ENCODE measurements at places on chromosomes 11 and 22.

GRCh38 chr11:105168457-105168856 is 28.9 kb upstream of the CARD18 start:
- no peak for DNase-seq

DNA sequence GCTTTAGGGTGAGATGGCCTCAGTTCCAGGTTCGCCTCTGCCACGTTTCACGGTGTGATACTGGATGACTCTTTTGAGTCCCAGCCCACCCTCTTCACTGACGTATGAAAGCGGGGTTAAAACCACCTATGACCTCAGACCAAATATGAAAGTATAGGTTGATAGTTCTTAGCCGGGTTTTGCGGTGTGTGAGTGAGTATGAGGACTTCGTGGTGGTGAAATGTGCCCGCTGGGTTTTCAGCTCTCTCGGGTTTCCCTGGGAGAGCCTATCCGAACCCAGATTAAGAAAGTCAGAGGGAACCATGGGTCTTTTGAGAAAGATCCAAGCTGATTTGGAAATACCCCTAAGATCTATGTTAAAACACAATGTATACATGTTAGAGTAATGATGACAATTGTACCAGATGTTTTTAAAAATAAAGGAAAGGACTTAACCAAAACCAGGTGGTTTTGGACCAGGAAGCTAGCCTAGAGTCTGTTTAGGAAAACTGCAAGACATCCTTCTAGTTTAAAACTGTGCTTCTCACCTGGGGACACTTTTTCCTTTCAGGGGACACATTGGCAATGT is 25.8 kb upstream of the ST3GAL4 start:
- no peak for DNase-seq

DNA sequence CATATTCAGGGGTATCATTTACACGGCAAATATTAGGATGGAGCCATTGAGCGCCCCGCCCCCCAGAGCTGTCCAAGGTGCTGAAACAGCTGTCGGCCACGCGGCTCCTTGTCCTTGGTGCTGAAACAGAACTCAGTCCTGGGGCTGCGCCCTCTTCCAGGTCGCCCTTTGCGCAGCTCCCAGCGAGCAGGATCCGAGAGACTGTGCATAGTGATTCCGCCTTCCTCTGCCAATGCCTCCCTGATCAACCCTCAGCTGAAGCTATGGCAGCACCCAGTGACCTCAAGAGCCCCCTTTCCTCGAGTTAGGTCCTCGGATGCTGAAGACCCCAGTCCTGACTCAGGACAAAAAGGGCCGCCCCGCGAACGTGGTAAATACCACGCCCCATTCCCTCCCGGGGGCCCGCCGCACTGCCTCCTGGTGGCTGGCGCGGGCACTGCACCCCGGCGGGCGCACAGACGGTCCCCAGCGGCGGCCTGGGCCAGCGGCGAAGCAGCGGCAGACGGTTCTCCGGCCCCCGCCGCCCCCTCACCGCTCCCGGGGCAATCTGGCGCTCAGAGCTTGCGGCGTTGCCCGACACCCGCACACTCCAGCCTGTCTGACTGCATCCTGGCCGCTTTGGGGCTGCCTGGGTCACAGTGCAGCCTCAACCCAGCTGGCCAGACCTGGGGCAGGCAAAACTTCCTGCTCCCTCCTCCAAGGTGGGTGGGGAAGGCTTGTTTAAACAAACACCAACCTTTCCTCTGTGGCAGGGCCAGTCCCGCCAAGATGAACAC is 13.4 kb downstream of the SYT7 start:
- peak; percentile 58 for DNase-seq

DNA sequence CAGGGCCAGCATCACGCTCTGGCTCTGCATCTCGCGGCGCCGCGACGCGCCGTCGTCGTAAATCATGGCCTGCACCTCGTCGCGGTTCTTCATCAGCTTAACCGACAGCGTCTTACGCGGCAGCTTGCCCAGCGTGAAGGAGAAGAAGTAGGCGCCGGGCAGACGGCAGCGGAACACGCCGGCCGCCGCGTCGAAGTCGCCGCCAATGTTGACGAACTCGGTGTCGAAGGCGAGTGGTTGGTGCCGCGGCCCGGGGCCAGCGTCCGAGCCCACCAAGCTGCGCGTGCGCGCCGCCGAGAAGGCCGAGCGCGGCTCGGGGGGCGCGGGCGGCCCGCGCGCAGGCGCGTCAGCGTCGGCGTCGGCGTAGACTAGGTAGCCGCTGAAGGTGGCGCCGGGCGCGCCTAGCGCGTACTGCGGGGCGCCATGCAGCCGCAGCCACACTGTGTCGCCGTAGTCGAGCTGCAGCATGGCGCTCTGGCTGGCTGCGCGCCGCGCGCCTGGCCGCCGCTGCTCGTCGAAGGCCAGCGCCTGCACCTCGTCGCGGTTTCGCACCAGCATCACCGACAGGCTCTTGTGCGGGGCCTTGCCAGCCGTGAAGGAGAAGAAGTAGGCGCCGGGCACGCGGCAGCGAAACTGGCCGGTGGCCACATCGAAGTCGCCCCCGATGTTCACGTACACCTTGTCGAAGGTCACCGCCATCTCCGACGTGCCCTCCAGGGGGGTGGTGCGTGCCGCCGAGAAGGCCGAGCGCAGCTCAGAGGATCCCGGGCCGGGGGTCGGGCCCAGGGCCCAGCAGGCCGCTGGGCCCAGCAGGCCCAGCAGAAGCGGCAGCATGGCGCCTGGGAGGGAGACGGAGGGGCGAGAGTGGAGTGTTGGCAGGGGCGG is 3.7 kb downstream of the FAM180B start:
- no peak for DNase-seq
